ENCODE measurements at places on chromosomes 16 and 17.

GRCh38 chr17:32604966-32605365, 118.2 kb downstream of the CDK5R1 start:
- no peak for DNase-seq

- no peak for DNase-seq
These were observed 3.8 kb downstream of the FAM83G start for GRCh38 chr17:19000531-19001325.

DNA sequence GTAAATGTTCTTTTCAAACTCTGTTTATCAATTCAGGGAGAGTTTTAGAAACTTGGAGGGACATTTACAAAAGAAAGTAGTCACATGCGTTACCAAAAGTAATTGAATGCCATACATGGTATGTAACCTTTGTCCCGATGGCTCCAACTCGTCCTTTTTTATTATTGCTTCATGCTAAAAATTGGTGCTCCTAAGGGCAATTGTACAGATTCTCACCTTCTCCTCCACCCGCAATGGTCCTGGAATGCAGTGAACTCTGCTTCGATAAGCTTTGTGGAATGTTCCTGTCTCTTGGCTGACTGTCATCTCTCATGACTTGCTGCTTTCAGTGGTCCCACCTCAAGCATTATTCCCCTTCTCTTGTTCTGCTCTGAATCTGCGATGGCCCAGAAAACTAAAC, 20.9 kb downstream of the GNAO1 start:
- no peak for DNase-seq

DNA sequence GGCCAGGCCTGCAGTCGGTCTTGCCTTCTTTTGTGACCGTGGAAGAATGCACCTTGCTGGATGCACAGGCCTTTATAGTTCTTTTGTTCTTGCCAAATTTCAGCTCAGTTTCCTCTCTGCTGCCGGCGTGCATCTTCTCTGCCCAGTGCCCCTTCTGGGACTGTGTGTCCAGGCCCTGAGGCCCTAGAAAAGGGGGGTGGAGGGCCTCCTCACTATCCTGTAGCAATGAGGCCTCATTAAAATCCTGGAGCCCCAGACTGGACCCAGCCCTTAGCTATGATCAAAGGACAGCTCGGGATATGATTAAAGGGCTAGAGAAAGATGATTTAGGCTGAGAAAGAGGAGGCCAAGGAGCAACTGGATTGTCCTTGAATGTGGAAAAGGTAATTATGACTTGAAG, 229.8 kb downstream of the SEC14L1 start:
- no peak for DNase-seq

DNA sequence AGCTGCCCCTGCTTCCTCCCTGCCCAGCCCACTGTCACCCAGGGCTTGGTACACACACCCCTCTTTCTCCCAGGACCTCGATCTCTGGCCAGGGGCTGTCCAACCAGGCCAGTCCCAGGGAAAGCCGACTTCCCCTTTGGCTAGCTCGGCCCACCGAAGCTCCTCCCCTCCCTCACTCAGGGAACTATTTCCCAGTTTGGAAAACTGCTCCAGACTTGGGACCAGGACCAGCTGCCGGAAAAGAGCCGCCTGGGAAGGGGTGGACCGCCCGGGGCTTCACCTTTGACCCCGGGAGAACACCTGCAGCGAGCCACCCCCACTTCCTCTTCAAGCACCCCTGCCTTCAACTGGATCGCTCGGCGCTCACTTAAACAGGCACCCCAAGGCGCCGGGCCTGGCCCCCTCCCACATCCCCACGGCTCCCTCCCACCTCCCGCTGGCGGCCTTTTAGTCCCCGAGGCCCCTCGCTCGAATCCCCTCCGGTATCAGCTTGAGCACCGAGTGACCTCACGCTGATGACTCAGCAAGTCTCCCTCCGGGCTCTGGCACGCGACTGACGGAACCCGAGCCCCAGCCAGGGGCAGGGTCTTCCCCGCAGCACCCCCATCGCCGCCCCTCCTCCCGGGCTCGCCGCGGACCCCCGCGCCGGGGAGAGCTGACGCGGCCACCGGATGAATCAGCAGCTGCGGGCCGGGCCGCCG, 934 bp downstream of the MAFG start:
- peak; percentile 37 for DNase-seq

GRCh38 chr16:11092788-11093571, 148.6 kb downstream of the CLEC16A start:
- no peak for DNase-seq
